CD4-positive, alpha-beta T cell treated with Interleukin-4 for 4 hours (primary cell): ENCODE measurements at places on chromosomes 5 and 9.

GRCh38 chr5:74199005-74199404, 441.5 kb downstream of the ENC1 start:
- no peak for DNase-seq

DNA sequence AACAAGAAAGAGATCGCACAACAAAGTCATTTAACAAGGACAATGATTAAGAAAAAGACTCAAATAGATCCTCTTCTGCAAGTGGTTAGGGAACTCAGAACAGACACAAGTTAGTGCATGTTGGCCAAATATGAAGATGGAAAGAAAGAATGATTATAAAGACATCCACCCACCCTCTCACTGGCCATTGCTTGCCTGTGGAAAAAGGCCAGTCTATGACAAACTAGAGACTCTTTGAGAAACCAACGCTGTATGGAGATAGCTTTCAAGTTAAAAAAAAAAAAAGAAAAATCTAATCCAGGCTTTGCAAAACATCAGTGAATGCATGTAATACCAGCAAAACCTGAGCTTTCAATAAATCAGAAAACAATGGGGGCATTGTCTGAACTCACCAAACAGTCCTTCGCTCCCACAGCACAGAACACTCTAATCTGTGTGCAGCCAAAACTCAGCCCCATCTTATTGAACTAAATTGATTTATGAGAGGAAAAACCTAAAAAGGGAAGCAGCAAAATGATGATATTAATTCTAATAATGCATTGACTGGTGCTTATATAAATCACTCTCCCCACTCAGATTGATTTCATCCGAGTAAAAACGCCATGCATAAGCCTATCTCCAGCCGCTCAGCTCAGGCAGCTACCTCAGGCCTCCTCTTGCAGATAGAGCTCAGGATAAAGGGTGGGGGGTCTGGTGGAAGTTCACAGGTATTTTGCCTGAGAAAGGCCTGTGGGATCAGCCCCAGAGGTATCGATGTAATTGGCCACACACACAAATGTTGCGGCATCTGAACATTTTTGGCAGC, 547.1 kb downstream of the CCDC171 start:
- no peak for DNase-seq

DNA sequence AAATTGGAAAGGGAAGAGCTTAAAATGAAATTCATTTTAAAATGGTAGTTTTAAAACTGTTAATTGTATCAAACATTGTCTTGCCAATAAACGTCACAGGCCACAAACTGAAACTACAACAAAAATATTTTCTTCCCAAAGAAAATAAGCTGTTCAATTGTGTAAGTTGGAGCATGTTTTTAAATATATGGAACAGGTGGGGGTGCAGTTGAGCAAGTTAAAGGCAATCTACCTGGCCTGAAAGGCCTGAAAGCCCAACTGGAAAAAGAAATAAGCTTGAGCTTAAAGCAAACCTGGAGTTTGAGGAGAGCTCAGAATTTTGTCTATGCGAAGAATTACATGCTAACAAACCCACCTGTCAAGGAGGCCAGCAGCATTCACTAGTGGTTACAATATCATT, 439.5 kb downstream of the ACTL7B start:
- no peak for DNase-seq

GRCh38 chr5:17405976-17406375, 92.1 kb upstream of the TAF11L2 start:
- no peak for DNase-seq

DNA sequence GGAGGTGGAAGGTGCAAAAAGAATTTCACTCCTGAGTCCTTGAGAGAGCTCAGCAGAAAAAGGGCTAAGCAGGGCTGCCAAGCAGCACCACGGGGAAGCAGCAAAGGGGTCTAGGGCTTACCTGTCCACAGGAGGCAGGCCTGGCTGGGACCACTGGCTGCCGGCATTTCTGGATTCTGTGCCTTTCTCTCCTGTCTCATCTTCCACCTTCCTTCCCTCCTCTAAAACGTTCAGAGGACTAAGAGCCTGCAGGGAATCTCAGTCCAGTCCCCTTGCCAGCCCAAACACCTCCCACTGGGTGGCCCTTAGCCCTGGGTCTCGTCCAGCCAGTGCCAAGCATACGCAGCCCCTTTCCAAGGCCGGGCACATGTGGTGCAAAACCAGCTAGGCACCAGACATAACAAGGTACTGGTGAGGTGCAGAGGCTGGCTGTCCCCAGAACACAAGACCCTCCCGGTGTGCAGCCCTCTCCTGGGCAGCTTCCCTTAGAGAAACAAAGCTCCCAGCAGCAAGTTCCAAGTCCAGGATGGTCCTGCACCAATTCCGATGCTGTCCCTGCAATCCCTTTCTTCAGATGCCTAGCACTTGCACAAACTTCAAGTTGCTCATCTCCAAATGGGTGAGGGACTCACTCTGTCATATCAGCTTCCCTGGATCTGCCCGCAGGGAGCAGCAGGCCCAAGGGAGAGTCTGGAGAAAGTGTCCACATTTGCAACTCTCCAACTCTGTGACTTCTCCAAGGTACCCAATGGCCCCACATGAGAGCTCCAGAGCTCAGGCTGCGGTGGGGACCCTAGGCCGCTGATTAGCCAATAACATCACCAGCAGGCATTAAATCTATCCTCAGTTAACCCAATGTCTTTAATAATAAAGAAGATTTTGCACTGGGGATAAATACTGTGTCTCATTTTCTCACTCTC, 126.3 kb downstream of the C5orf15 start:
- DNase-seq: no peak

- no peak for DNase-seq
Measured at GRCh38 chr9:118553465-118553864, 815.8 kb downstream of the BRINP1 start.

GRCh38 chr9:105836936-105837660, 142.8 kb downstream of the TMEM38B start:
- DNase-seq: no peak

- DNase-seq: no peak
Measured at GRCh38 chr5:154189256-154189818, 1.2 kb upstream of the GALNT10 start.
